DND-41 (cell line): ENCODE measurements at places on chromosomes 16 and 17.

GRCh38 chr17:43641416-43641815 is 20.3 kb downstream of the MEOX1 start:
- no peaks in the 10 kb centered on the region for H3K36me3 ChIP-seq
- no peaks in the 10 kb centered on the region for H3K4me1 ChIP-seq
- no peak for DNase-seq
- no peak overlapping the region for H3K4me3 ChIP-seq
- peaks cover 8% of the 10 kb centered on the region for H3K27me3 ChIP-seq

- H3K4me3 ChIP-seq, result no peak overlapping the region
- H3K36me3 ChIP-seq, result no peaks in the 10 kb centered on the region
Measured at GRCh38 chr16:51723036-51723724, 572.1 kb upstream of the SALL1 start.

DNA sequence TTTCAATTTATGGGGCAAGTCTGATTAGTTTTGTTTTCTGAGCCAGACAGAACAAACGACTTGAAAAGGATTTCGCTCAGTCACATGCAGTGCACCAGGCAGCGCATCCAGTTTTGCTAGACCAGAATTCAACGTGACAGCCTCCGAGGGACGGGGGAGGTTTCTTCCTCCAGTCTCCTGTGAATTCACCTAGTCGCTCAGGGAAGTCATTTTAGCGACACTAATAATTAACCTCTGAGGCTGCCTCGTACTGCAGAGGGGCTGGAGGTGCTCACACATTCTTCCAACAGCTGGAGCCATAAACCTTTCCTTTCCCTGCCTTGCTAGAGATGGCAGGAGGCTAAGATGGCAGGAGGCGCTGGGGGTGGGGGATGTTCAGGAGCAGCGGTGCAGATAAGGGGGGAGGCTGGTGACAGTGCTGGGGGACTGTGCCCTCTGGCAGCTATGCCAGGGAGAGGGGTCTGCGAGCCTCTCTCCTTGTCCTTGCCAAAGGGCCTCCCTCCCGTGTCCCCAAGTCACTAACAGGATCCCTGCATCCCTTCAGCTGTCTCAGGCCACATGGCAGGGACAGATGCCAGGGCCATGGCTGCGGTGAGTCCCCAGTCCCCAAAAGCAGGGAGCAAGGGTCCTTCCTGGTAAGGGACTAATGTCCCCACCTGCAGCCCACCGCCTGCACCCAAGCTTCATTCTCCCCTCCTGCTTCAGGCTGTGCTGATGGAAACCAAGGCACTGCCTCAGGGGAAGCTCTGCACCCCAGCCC is 24.0 kb downstream of the MXRA7 start:
- no peak for DNase-seq

DNA sequence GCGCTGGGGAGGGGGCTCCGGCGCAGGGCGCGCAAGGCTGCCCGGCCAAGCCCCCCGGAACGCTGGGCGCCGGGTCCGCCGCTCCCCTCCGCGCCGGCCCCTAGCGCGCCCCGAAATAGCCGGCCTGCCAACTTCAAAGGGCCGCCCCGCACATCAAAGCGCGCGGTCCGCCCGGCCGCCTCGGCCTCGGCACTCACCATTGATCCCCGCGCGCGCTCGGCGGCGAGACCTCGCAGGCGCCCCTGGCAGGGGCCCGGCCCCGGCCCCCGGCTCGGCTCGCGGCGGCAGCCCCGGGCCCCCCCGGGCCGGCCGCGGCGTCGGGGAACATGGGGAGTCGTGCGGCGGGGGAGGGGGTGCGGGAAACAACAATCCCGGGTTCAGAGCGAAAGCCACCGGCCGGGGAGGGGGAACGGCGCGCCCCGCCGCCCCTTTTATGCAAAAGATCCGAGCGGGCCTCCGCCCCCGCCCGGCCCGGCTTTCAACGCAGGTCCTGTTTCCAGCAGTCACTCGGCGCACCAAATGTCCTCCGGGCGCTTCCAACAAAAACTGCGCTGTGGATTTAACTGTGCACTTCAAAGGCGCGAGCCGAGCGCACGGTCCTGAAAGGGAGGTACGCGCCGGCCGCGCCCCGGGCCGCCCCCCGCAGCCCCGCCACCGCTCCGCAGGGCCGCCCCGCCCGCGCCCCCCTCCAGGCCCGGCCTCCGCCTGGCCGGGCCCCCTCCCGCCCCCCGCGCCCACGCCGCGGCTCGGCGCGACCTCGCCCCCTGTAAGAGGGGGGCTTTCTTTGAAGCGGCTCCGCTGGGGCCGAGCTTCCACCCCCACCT is 608 bp downstream of the AXIN2 start:
- H3K27me3 ChIP-seq, result peaks cover 10% of the 10 kb centered on the region
- H3K4me3 ChIP-seq, result peak overlapping the region; percentile 75
- DNase-seq, result peak; percentile 88
- H3K36me3 ChIP-seq, result peaks cover 8% of the 10 kb centered on the region; the same call in 1 of the 2 replicates
- peaks cover 35% of the 10 kb centered on the region for H3K4me1 ChIP-seq

GRCh38 chr16:84862804-84863480 is 43.2 kb downstream of the CRISPLD2 start:
- no peak overlapping the region for H3K27ac ChIP-seq
- H3K36me3 ChIP-seq, result no peaks in the 10 kb centered on the region
- no peak for DNase-seq
- peaks cover 8% of the 10 kb centered on the region for H3K27me3 ChIP-seq
- H3K4me3 ChIP-seq, result no peak overlapping the region
- no peaks in the 10 kb centered on the region for H3K4me1 ChIP-seq

- H3K27me3 ChIP-seq, result no peaks in the 10 kb centered on the region
- no peak overlapping the region for H3K4me3 ChIP-seq
- H3K4me1 ChIP-seq, result no peaks in the 10 kb centered on the region
Measured at GRCh38 chr16:72122308-72122707, 28.7 kb downstream of the DHX38 start.

DNA sequence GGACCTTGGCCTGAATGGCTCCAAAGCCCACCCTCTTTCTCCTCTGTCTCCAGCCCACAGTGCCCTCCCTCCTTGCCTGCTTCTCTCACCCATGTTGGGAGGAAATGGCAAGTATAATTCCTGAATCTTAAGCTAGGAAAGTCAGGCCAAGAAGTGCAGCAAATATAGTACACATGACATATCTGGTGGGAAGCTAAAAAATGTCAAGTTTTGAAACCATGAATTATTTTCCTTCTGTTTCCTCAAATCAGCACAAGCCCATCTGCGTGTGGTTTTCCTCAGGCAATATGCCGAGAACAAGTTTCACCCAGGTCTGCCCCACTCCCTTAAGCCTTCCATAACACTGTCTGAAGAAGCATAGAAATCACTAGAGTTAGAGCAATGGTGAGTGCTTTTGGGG is 502.8 kb upstream of the CDH11 start:
- H3K4me3 ChIP-seq, result no peak overlapping the region
- no peaks in the 10 kb centered on the region for H3K36me3 ChIP-seq
- H3K27me3 ChIP-seq, result no peaks in the 10 kb centered on the region
- no peaks in the 10 kb centered on the region for H3K4me1 ChIP-seq
- DNase-seq, result no peak

DNA sequence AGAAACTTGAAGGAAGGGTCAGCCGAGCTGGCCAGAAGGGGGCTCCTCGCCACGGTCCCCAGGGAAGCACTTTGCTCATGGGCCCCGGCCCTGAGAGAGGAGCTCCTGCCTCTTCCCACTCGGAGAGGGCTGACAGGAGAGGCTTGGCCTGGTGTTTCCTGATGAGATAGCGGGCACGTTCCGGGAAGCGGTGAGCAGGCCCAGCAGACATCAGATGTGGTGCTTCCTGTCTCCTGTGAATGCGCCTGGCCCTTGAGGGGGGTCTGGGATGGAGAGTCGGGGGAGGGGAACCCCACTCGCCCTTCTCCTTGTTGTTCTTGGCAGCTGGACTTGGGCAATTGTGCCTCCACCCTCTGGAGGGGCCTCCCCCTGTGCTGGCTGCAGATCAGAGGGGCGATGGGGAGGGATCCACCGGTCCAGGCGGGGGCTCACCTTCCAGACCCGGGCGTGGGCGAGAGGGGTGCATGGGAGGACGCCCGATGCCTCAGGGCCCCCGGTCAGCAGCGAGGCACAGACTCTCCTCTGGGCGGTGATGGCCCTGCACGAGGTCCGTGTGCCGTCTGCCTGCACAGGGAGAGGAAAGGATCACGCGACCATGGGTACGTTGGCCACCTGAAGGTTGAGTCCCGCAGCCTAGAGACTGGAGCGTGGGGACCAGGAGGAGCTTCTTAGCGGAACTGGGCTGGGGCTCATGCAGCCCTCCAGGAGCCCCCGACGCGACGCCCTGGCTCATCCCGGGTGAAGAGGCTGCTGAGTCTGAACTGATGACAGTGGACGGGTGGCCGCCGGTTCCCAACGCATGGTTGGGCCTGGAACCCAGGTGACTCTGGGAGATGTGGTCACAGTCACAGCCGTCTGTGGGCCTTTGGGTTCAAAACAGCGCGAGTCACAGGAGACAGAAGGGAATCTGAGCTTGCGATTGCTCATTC is 25.4 kb downstream of the METRNL start:
- no peak for DNase-seq
- no peak overlapping the region for H3K27ac ChIP-seq
- peaks cover 16% of the 10 kb centered on the region for H3K27me3 ChIP-seq
- peaks cover 4% of the 10 kb centered on the region; the same call in 1 of the 2 replicates for H3K4me1 ChIP-seq
- no peaks in the 10 kb centered on the region for H3K36me3 ChIP-seq

DNA sequence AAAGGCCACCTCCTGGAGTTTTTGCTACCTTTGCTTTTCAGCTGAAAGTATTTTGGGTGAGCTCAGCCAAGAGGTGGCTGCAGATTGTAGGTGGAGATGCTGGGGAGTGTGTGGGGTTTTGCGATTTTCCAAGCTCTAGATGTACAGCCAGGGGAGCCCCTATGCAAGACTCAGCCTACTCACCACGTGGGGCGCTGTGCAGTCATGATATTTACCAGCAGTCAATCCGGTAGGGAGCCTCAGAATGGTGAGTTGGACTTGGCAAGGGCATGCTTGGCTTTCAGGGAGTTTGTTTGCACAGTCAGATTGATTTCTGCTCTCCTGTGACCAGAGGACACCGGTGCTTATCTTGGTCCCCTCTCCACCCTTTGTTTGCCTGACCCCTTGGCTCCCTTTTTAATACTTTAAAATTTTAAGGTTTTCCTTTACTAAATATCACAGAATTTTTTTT is 175.3 kb downstream of the UTP18 start:
- H3K4me3 ChIP-seq, result no peak overlapping the region
- peak; percentile 17 for DNase-seq
- no peaks in the 10 kb centered on the region for H3K36me3 ChIP-seq

GRCh38 chr16:22022151-22022550 is 14.2 kb downstream of the MOSMO start:
- DNase-seq, result no peak
- H3K4me1 ChIP-seq, result no peaks in the 10 kb centered on the region
- no peak overlapping the region for H3K27ac ChIP-seq
- no peak overlapping the region for H3K4me3 ChIP-seq
- H3K36me3 ChIP-seq, result no peaks in the 10 kb centered on the region

DNA sequence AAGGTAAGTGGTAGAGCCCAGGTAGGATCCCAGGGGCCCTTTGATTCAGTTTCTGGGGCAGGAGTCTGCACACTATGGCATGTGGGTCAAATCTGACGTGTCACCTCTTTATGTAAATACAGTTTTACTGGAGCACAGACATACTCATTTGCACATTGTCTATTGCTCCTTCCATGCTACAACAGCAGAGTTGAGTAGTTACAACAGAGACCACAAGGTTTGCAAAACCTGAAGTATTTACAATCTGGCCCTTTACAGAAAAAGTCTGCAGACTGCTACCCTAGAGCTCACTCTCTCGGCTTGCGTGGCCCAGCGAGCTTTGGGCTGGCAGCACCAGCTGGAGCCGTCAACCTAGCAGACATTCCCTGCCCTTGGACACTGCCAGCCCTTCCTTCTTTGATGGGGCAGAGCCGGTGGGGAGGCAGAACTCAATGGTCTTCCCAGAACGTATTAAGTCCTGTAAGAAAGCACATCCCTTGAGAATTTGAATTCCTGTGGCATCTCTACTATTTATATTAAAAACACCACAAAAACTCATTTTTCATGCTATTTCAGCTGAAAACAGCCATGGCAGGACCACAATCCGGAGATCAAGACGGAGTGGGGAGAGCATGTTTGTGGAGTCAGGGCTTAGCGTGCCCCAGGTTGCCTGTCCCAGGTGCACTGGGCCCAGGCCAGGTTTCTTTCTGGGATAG is 133.1 kb upstream of the NUDT7 start:
- H3K36me3 ChIP-seq, result no peaks in the 10 kb centered on the region
- DNase-seq, result no peak
- H3K4me1 ChIP-seq, result no peaks in the 10 kb centered on the region
- H3K27ac ChIP-seq, result no peak overlapping the region
